ENCODE measurements at places on chromosomes 5 and 9.

GRCh38 chr9:38067859-38068681, 957 bp downstream of the SHB start:
- no peak for DNase-seq

DNA sequence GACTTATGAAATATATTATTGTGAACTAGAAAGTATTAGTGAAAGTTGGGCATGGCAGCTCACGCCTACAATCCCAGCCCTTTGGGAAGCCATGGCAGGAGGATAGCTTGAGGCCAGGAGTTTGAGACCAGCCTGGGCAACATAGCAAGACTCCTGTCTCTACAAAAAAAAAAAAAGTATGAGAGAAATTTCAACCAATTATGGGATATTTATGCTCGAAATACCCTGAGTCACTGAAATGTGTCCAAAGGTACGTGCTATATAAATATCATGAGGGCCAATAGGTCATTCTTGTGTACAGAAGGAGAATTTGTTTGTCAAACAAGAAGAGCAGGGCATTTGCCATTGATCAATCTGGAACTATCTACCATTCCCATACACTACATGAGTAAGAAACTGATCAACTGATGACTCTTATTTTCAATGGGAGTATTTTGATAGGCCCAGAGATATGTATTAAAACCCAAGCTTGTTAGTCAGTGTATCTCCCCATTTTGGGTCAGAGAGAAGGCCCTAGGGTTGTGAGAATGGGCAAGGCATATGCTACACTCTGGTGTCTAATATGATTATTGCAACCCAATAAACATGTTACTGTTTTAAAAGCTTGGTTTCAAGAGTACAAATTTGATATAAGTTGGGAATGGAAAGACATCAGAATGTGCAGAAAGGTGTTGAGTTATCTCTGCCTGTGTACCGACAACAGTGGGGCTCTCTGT, 21.7 kb upstream of the HOMER1 start:
- DNase-seq, result no peak

DNA sequence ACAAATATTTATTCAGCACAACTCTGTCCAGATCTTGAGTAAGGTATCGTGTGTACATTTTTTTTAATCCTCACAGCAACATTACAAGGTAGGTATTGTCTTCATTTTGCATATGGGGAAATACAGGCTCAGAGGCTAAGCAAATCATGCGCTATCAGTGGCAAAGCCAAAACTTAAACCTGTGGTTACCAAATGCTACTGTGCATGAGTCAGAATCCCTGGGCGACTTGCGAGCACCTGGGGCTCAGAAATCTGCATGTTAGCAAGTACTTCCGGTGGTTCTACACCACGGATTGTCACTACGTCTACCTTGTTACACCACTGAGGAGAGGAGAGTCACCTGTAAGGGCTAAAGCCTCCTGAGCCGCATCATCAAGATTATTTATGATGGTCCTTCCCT, 21.3 kb downstream of the C5orf58 start:
- no peak for DNase-seq

GRCh38 chr5:125575891-125576505, 829.6 kb upstream of the ZNF608 start:
- no peak for DNase-seq

DNA sequence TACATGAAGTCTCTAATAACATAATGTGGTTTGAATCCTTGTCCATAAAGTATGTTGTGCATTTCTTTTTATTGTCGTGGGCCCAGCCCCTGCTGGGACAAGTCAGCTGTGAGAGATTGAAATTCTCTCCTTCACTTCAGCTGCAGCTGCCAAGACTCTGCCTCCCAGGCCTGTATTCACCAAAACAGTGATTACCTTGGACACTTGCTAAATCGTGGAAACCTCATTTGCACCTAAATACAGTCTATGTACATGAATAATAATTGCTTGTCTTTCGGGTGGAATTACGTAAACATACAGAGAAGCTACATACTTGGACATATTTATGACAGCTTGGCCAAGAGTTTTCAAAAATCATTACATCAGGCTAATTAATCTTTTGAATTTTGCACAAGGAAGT, 898.5 kb upstream of the SEMA6A start:
- DNase-seq, result no peak

DNA sequence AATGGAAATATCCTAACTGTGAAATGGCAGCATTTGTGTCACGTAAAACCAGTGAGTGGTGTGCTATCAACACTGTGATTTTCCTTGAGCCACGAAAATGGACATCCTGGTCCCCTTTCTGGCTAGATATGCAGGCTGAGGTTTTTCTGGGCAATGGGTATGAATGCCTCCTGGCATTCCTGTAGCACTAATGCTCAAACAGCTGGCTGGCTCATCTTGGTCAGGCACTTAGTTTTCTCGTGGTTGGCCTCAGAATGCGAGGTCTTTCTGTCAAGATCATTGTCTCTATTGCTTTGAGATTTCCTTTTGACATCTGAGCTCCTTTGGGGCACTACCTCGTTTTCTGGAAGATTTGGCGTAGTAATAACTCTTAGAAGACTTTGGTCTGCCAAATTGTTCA, 15.6 kb downstream of the SLC1A3 start:
- DNase-seq, result no peak

DNA sequence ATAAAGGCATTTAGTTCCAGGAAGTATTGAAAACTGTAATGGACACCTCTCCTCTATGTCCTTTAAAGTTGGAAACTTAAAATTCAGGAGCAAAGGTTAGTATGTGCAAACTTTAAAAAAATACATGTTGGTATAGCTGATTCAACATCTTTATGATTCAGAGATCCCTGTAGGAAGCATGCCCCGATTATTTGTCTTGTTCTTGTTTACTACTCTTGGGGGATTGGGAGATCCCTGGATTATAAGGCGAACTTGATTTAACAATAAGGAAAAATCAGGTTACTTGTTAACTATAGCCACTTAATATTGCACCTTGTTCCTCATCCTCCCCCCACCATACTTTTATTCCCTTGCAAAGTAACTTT, 1.7 kb downstream of the F2RL1 start:
- DNase-seq, result no peak

DNA sequence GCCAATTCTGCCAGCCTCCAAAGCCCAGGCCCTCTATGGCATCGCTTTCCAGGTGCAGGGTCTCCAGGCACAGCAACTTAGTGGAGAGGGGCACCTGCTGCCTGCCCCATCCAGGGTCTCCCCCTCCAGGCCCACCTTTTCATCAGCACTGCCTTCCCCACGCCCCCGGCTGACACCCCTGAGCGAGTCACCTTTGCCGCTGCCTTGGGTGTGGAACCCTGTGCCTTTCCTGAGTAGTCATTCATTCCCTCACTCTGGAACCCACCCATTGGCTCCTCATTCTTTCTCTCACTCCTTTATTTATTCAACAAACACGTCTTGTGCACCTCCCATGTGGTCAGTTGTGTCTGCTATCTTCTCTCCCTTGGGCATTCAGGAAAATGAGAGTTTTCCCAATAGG, 14.5 kb upstream of the RPL26L1 start:
- no peak for DNase-seq

DNA sequence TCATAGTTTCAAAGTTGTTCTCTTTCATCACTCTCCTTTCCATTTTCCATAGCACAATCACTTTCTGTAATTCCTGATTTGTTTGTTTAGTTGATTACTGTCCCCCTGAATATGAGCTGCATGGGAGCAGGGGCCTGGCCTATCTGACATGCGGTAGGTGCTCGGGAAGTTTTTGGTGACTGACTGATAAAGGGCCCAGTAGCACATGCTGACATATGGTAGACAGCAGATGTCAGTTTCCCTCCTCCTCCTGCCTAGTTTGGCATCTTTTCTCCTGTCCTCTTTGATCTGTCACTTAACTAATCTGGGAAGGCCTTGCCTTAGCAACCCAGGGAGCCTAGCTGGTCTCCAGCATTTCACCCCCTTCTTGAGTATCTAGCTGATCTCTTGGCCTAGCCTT, 14.4 kb downstream of the GALNT12 start:
- DNase-seq, result no peak

DNA sequence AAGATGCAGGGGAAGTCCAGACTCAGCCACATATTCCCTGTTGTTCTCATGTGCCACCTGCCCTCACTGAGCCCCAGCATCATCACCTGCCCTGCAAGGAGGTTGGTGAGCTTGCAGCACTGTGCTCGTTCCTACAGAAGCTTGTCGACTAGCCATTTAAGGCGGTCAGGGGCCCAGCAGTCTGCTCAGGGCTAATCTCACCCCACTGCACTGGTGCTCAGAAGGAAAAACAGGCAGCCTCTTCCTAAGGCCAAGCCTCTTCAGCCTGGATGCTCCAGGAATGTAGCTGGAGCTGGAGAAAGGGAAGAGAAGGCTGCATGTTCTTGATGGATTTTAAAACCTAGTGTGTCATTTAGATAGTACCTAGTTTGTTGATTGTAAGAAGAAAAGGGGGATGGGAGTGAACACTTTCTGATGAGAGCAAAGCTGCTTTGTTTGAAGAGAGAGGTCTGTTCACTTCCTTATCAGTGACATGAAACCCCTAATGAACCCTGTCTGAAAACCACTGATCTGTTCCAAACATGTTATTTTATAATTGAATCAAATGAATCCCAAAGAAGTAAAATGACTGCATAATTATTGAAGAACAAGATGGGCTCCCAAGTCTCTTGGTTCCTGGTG, 10.6 kb upstream of the ASPN start:
- DNase-seq, result no peak

DNA sequence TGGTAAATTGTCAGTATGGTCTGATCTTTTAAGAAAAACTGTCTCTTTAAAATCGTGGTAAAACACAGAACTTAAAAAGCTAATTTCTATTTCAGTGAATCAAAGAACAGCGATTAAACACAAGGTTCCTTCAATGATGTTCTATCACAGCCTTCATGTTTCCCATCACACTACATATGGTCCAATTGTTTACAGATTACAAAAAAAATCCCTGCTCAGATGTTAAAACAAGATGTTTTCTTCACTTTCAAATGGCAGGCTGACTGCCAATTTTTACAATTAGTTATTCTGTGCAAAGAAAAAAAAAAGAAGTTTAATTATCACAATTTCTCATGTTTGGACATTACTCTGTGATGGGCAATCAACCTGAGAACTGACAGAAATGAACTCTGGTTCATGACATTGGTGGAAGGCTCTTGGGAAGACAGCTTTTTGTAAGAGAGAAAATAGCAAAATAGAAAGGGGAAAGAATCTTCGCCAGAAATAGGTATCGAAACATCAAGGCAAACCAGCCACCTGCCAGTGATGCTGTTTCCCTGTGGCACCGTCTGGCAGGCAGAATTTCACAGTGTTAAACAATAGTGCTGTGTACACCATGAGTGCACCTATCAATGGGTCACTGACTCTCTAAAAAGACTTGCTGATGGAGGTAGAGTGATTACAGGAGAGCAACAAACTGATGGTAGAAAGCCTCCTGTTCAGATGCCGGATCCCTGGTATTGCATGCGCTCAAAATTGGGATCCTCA, 1020.0 kb upstream of the ARRDC3 start:
- no peak for DNase-seq

- no peak for DNase-seq
Measured at GRCh38 chr5:161261668-161262323, 284.7 kb downstream of the GABRB2 start.

- DNase-seq, result no peak
Measured at GRCh38 chr5:152650413-152650812, 245.3 kb upstream of the NMUR2 start.

DNA sequence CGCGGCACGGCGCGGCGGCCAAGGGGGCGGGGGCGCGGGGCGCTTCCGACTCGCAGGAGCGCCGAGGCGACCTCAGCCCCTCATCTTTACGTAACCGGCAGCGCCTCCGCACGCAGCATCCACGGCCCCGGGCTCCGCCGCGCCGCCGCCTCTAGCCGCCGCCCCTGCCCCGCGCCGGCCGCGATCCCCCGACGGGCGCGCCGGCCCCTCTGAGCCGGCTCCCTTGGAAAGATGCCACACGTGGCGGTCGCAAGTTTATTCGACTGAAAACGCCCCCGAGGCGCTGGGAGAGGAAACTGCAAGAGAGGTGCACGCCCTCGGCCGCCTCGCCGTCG, 1.0 kb downstream of the KLF9 start:
- DNase-seq, result no peak

DNA sequence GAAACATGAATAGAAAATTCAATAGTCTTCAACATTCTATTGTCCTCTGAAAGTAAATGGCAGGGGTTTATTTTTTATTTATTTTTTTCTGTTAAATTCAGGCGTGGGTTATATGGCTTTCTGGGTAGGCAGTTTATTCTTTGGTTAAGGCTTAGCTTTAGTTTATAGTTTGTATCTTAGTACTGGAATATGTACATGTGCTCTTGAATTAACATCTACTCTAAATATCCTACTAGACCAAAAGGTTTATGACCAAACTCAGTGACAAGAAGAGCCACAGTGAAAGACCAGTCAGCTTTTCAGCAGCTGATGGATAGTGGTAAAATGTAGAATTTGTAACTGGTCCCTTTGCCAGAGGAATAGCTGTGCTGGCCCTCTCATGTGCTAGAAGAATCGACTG, 62.0 kb upstream of the DAB2 start:
- no peak for DNase-seq

DNA sequence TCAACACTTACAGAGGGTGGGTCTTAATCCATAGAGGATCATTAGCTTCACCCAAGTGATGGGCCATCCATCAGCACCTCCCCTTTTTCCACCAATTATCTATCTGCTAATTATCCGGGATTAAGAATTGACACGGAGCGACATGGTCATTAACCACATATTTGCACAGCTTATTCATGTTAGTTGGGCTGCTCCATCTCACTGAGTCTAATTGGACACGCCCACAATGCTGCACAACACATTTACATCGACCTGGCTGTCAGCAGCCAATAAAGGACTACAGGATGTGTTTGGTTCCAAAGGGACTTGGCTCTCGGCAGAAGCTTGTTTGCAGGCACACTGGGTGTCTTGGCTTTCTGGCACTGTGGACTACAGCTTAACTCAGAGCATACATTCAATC, 21.6 kb downstream of the FOXE1 start:
- no peak for DNase-seq

DNA sequence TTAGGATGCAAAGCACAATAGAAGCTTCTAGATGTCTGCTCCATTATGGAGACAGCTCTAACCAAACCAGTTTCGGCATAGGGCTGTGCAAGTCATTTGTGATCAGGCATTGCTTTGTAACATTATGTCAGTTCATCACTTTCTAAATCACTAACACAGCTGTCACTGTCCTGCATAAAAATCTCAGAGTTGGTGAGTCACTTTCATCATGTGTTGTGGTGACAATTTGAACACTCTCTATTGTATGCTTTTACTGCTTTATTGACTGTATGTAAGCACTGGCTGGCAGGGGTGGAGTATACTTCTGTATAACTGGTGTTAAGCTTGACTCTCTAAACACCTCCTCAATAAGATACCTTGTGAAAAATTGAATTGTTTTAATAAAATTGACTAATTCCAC, 77.9 kb downstream of the SLCO4C1 start:
- no peak for DNase-seq

- DNase-seq, result no peak
Measured at GRCh38 chr9:19049917-19050636, 850 bp downstream of the RRAGA start.

- DNase-seq, result no peak
Measured at GRCh38 chr9:125393426-125393825, 131.8 kb downstream of the GAPVD1 start.
